ENCODE measurements at places on chromosomes 5 and 9.

DNA sequence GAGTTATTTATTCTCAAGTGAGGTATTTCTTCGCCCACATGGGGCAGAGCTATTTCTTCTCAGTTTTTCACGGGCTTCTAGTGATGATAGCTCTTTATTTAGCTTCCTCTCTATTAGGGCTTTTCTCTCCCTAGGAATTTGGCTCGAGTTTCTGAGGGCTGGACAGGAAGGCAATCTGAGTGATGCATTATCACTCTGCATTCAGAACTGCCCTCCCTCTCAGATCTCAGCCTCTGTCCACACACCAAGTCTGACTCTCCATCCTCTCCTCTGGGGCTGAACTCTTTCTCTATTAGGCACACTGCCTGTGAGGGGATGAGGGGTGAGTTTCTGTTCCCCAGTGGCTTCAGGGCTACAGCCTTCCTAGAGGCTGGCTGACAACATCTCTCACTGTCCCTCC is 14.9 kb upstream of the SCAMP1 start:
- DNase-seq, result no peak

DNA sequence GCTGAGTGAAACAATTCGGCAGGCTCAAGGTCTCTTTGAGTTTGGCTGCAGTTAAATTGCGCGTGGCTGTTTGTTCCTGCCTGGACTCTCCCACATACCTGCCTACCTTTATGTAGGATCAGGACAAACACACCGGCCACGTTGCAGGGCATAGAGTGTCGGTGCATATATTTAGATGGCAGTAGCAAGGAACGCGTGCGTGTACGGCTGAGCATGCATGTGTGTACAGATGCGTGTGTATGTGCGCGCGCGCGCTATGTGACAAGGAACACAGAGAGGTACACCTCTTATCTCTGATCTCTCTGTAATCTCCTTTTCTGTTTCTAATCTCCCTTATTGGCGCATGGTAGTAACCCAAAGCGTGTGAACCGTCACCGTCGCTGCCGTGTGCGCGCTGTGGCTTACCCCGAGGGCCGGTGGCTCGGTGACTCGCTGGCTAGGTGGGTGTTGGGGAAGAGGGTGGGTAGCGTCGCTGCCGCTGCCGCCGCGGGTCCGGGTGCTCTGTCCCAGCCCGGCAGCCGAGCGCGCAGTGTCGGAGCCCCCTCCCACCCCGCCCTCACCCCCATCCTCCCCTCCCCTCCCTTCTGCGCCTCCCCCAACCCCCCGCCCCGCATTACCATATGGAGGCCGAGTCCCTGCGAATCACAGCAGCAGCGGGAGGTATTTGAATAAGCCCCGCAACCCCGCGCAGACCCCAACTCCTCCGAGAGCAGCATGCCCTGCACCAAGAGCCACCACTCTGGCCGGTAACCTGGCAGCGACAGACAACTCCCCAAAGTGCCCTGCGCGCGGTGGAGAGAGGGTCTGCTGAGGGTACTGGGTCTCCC is 204.8 kb downstream of the MEF2C start:
- DNase-seq, result no peak

DNA sequence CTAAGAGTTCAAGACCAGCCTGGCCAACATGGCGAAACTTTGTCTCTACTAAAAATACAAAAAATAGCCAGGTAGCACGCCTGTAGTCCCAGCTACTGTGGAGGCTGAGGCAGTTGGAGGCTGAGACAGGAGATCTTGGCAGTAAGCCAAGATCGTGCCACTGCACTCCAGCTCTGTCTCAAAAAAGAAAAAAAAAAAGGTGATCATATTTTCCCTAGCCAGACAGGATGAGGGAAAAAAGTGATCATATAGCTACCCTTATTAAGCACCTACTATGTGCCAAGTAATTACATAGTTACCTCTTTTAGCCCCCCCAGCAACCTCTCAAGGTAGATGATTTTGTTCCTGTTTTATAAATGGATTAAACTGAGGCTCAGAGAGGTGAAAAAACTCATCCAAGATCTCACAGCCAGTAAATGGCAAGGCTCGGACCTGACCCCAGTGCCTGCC is 18.1 kb upstream of the RPL26L1 start:
- no peak for DNase-seq

GRCh38 chr9:134399435-134400056 is 73.3 kb downstream of the RXRA start:
- no peak for DNase-seq

DNA sequence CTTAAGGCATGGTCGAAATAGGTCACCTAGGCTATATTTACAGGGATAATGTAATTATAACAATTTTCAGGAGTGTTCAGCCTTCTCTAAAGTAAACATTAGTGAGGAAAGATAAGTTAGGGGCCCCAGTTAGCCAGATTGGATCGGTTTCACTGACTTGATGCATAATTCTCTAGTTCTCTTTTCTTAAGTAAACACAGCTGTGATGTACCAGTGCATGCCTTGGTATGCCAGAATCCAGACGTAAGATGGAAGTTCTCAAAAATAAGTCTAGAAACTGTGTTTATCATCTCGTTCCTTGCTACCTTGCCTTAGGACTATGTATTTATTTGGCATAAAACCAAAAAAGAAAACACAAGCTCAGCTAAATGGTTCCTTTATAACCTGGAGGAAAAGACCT is 442.2 kb upstream of the CLINT1 start:
- DNase-seq, result no peak

GRCh38 chr5:132024789-132025402 is 13.4 kb upstream of the ACSL6 start:
- no peak for DNase-seq

GRCh38 chr9:112863746-112864145 is 26.9 kb downstream of the SLC46A2 start:
- DNase-seq, result no peak
